ENCODE measurements at places on chromosomes 6 and 20.

DNA sequence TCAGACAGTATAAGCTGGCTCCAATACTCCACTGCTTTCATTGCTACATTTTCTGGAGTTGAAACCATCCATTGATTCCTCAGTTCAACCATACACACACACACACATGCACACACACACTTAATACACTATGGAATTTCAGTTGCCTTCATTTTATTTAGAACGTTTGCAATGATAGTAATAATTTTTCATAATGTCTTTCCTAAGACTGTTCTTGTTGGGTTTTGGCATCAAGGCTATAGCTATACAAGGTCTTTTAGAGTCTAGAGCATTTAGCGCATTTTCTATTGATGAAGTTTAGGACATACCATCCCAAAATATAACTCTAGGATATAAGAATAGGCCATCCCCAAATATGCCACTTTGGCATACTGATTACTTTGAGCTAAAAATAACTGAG is 15.5 kb upstream of the TPD52L1 start:
- no peak for DNase-seq

GRCh38 chr6:33826537-33826936 is 22.7 kb upstream of the MLN start:
- no peak for DNase-seq

DNA sequence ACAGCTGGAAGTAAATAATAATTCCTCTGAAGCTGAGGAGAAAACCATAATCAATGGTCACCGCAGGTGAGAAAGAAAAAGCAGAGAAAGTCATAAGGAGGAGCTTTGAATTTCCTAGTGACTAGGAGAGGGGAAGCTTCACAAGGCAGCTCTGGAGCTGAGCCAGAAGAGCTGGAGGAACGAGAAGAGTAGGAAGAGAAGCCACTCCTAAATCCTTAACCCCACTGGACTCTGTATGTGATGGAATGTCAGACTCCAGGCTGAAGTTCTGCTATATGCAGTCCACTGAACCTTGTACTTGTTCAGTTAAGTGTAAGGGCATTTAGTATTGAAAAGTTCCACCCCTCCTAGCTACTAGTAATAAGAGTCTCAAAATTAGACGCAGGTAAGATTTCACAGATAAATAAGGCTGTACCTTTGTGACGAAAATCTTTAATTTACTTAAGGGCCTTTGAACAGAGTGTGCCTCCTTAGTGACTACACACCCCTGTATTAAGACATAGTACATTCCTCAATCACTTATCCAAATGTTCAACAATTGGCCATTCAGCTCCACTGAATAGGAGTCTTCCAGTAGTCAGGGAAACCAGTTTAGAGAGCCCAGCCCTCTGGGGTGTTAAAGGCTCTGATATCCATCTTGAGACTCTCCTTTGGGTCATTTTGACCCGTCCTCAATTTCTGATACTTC is 71.4 kb upstream of the UFL1 start:
- no peak for DNase-seq

DNA sequence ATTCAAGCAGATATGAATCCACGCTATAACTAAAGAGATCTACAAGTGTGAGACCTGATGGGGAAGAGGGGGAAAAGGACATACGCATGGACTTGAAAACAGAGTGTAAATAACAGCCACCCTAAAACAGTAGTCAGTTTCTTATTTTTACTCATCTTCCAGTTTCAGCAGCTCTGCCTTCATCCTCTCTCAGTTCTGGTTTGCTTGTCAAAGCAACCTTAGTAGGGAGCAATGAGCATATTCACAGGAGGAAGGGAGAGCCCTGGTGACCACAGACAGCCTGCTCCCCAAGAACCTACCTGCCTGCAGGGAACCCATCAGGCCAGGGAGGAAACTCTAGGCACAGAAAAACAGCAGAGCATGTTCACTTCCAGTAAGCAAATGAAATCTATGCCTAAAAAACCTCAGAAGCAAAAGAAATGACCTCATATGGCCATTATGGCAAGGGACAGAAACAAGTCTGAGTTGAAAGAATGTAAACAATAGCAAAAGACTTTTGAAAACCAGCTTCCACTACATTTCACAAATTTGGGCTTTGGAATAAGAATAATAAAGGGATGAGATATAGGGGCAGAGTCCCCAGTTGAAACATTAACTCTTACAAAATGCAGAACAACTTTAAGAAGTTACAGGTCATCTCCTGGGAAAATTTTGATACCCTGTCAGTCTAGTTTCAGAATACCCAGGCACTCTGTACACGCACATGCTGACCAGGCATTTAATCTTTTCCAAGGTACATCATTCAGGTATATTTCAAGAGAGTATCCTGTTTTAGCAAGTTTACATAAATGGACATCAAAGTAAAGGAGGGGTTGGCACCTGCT is 120.8 kb upstream of the BCLAF1 start:
- no peak for DNase-seq

- DNase-seq, result no peak
These were observed 872 bp downstream of the HSPA12B start for GRCh38 chr20:3733119-3733995.

- no peak for DNase-seq
These were observed 210.1 kb upstream of the CCN2 start for GRCh38 chr6:132161283-132161682.

DNA sequence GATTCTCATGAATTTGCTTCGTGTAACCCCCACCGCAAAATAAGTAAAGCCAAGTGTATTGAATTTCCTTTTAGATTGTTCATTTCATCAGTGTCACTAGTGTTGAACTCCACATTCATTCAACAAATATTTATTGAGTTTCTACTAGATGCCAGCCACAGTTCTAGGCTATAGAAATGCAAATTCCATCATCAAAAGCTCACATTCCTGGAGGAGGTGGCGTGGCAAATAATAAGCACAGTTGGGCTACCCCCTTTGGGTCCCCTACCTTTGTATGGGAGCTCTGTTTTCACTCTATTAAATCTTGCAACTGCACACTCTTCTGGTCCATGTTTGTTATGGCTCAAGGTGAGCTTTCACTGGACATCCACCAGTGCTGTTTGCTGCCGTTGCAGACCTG is 12.7 kb upstream of the ME1 start:
- DNase-seq, result no peak

DNA sequence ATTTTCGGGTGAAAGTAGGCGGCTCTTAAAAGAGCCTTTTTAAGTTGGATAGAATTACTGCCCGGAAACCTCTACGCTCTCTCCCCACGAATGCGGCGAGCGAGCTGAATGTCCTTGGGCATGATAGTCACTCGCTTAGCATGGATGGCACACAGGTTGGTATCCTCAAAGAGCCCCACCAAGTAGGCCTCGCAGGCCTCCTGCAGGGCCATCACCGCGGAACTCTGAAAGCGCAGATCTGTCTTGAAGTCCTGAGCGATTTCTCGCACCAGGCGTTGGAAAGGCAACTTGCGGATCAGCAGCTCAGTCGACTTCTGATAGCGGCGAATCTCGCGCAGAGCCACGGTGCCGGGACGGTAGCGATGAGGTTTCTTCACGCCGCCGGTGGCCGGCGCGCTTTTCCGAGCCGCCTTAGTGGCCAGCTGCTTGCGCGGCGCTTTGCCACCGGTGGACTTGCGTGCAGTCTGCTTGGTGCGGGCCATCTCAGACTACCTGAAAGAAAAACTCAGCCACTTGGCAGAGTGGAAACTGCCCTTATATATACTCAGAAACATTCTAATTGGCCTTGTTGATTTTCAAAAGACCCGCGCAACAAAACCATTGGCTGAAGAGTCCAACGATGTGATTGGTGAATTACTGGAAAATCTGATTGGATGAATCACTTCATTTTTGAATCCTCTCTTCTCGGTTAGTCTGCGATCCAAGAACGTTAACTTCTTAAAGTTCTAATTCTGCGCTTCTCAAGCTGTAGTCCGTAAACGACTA is 93.9 kb upstream of the BTN3A2 start:
- peak; percentile 53 for DNase-seq

DNA sequence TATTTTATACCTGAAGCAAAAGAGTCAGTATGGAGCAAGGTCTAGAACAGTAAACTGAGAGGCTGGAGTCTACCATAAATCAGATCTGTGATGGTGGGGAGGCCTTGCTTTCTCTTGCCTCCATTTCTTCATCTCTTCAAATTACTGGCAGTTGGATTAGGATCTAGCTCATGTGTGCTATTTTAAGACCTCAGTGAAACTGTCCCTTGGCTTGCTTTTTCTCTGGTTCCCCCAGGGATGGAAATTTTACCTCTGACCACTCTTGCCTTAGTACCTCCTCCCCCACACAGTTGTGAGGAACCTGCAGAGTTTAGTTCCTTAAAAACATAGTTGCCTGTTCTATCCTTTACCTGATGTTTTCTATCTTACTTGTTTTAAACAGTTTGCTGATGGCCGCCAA is 8.5 kb downstream of the TMEM14B start:
- DNase-seq, result no peak

GRCh38 chr6:3061501-3061941 is 6.8 kb upstream of the RIPK1 start:
- no peak for DNase-seq

GRCh38 chr6:136893187-136893586 is 28.9 kb upstream of the SLC35D3 start:
- DNase-seq, result no peak

DNA sequence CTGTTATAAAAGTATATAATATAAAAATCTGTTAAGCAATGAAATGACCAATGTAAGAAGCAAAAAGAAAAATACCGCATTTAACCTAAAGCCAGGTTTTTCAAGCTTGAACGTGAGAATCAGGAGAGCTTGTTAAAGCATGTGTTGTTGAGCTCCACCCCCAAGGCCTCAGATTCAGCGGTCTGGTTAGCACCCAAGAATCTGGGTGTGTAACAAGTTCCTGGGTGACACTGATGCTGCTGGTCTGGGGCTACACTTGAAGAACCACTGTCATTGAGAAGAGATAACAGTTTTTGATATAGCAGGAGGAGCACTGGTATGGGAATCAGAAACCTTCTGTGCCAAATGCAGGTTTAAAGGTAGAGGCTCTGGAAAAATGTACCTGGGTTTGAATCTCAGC is 154.0 kb downstream of the ID4 start:
- DNase-seq, result no peak

GRCh38 chr20:58692579-58693225 is at the start of gene NPEPL1:
Gene NPEPL1 (plus strand): TSS chr20:58692800. CDS start chr20:58692901, 101 bp downstream.
- peak; percentile 99 for DNase-seq

DNA sequence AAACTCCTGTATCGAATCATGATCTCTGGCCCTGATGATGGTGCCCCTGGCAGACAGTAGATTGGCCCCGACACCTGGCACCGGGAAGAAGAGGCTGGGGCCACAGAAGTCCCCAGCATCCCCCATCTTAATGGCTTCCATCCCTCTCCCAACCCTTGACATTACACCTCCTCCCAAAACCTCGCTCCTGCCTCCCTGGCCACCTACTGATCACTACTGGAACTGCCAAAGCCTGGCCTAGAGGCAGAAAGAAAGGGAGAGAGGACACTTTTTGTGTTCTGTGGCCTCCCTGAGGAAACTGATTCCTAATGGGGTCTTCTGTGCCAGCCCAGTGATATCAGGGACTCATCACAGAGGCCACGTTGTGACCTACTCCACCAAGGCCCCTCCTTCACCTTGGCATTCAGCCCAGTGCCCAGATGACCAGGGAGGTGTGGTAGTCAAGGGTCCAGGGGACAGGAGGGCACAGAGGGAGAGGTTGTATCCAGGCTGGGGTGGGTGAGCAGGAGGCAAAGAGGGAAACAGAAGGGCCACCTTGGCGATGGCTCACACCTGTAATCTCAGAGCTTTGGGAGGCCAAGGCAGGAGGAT is 6.1 kb downstream of the C20orf173 start:
- DNase-seq, result peak; percentile 36

- no peak for DNase-seq
These were observed 105.0 kb upstream of the EDN1 start for GRCh38 chr6:12185081-12185673.

- DNase-seq, result no peak
These were observed 47.4 kb downstream of the TPD52L1 start for GRCh38 chr6:125200941-125201340.

- no peak for DNase-seq
These were observed 645.0 kb downstream of the PHF3 start for GRCh38 chr6:64280569-64280968.

- DNase-seq, result no peak
These were observed 1.1 kb downstream of the CTSA start for GRCh38 chr20:45892049-45892825.

DNA sequence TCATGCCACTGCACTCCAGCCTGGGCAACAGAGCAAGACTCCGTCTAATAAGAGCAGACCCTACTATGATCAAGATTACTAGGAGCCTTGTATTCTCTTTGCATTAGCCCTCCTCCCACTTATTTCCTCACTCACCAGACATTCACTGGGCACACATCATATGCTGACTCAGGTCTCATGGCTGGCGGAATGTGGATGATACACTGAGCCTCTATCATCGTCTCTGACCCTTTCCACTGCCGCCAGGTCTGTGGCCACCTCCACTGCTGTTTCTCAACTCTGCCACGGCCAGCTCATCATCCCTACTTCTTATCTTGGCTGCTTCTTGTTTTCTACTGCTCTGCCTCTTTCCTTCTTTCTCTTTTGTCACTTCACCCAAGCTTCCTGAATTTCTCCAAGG is 161.0 kb downstream of the BACH2 start:
- no peak for DNase-seq

DNA sequence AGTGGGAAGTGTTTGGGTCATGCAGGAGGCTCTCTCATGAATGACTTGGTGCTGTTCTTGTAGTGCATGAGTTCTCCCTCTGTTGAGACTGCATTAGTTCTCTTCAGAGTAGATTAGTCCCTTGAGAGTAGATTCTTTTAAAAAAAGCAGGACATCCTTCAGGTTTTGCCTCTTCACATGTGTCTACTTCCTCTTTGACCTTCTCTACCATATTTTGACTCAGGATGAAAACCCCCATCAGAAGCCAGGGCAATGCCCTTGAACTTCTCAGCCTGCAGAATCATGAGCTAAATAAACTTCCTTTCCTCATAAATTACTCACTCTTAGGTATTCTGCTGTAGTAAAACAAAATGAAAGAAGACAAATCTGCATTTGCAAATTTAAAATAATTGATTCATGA is 170.3 kb downstream of the CD109 start:
- DNase-seq, result no peak

DNA sequence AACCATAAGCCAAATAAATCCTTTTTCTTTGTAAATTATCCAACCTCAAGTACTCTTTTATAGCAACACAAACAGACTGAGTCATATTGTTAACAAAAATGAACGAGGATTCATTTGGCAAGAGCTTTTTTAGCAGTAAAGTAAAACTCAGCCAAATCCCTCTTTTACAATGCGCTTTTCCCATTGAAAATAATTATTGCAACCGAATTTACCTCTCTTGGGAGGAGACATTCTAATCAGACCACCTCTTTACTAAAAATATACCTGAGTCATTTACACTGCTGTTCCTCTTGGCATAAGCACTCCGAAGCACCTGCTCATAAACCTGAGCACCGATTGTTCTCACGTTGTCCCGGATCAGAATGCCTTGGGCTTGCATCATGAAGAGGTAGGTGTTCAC is 57.4 kb downstream of the B4GALT5 start:
- DNase-seq, result no peak

GRCh38 chr6:129766959-129767728 is 57.2 kb upstream of the ARHGAP18 start:
- DNase-seq, result no peak

GRCh38 chr6:39184906-39185580 is 44.2 kb downstream of the KCNK5 start:
- DNase-seq, result no peak

- no peak for DNase-seq
These were observed 81.8 kb downstream of the FYN start for GRCh38 chr6:111791415-111791814.

- no peak for DNase-seq
These were observed 1714.5 kb downstream of the GRIK2 start for GRCh38 chr6:103107985-103108384.

Data from GM19239 (cell line).